ENCODE measurements at places on chromosomes 11 and 22.
A peak's percentile ranks its signal among the peaks of the same experiment; 100 is the strongest.

- DNase-seq, result no peak
Measured at GRCh38 chr22:22745225-22746060, 101.0 kb downstream of the GGTLC2 start.

- DNase-seq, result peak; percentile 46
Measured at GRCh38 chr11:8863838-8864237, 47.2 kb upstream of the AKIP1 start.

GRCh38 chr22:36806835-36807234, 10.0 kb downstream of the PVALB start:
- no peak for DNase-seq

- DNase-seq, result no peak
Measured at GRCh38 chr11:28849053-28849452, 740.9 kb downstream of the METTL15 start.

DNA sequence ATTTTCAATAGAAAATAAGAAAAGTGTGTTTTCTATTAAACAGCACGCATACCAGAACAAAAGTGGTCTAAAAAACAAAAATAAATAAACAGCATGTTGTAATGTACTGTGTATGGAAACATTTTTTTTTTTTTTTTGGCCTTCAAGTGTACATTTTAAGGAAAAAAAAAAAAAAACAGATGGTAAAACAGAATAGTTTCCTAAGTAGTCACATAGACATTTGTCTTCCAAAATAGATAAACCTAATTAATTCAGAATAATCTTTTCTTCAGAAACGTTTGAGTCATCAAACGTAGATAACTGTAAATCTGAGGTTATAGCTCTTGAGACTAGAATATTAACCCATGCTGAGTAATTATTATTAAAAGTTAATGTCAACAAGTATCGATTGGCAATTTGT, 396 bp upstream of the CFAP300 start:
- DNase-seq, result no peak

- DNase-seq, result no peak
Measured at GRCh38 chr11:88301488-88302140, 35.9 kb downstream of the CTSC start.

DNA sequence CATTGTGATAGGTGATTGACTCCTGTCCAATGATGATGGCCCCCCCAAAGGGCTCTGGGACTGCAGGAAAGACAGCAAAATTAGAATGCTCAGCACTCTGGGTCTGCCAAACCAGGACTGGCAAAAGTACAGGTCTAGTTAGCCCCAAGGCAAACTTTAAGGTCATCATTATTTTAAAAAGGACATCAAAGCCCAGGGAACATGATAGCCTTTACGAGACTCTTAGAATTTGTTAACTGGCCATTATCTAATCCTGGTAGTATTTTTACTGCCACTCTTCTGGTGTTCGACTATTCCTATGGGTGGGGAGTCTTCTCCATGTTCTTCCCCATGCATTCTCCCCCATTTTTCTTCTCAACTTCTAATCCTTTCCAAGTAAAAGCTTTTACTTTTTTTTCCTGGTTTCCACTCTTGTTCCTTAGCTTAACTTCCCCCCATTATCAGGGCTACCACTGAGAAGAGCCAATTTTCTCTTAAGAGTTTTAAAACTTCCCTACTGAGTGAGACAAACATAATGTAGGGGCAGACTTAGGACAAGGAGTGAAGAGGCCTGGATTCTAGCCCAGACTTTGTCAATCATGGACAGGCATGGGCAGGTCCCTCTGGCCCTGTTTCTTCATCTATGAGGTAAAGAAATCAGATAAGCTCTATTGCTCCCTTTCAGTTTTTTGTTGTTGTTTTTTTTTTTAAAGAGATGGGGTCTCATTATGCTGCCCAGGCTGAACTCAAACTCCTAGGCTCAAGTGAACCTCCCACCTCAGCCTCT, 7.1 kb downstream of the DDB1 start:
- no peak for DNase-seq

- no peak for DNase-seq
Measured at GRCh38 chr11:36265793-36266628, 23.2 kb downstream of the COMMD9 start.

- DNase-seq, result no peak
Measured at GRCh38 chr22:37169406-37169805, 18.6 kb downstream of the C1QTNF6 start.
